Activated CD4-positive, alpha-beta T cell treated with anti-CD3 and anti-CD28 coated beads, Interleukin-2, amount 50 U/mL, for 24 hours (primary cell): ENCODE measurements at places on chromosomes 6 and 20.

DNA sequence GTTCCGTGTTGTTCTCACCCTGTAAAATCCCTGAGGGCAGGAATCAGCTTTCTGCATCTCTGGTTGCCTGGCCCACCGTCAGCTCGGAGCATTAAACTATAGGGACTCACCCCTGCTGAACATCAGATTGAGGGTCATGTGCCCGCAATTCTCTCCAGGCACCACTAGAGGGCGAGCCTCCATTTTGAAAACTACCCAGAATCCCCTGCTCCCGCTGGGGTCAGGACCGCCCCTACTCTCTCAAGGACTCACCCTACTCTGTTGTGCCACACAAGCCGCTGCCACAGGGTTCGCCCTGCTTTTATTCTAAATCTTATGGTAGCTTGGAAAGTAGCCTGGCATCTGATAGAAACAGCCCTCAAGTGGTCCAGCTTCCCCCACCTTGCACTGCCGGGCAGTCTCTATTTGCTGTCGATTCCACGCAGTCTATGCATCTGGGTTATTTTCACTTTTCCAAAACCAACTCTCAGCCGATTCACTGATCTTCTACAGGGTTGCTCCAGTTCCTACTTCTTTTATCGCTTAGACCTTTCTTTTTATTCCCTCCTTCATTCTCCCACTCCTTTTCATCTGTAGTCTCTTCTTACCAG is 244.1 kb upstream of the QKI start:
- no peak for DNase-seq

- no peak for DNase-seq
Observed at GRCh38 chr6:36566418-36566905, 19.2 kb upstream of the STK38 start.

DNA sequence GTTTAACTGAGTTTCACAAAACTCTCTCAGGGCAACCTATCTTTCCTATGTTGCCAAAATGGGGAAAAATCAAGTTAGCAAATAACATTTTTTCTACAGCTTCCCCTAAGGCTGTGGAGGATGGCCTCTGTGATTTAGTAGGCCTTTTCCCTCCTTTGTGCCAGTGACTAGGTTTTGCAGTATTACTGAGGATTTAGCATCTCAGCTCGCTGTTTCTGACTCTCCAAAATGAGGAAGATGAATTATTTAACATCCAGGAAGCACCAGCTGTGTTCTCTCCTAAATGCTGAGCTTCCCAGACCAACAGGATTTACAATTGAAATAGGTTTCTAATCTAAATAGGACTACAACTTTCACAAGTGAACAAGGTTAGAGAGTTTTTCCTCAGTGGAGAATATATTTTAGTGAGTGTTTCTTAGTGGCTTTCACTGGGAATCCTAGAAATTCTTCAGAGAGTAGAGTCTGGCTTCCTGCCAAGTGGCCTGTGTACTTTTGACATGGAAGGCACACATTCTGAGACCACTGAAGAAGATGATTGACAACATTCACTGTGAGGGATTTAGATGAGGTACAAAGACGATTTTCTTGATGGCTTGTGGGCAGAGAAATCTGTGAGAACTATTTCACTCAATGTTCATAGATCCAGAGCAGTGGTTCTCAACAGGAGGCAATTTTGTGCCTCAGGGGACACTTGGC is 62.4 kb downstream of the PTCHD4 start:
- no peak for DNase-seq

GRCh38 chr6:170459451-170459850 is 93.7 kb downstream of the PSMB1 start:
- no peak for DNase-seq

- no peak for DNase-seq
Observed at GRCh38 chr20:19706463-19706862, 51.6 kb upstream of the RIN2 start.

- no peak for DNase-seq
Observed at GRCh38 chr6:9553002-9553401, 861.9 kb downstream of the TFAP2A start.
